NCI-H2081 treated with DMSO at 0.1 percent for 48 hours (cell line): ENCODE measurements at places on chromosomes 2 and 18.

DNA sequence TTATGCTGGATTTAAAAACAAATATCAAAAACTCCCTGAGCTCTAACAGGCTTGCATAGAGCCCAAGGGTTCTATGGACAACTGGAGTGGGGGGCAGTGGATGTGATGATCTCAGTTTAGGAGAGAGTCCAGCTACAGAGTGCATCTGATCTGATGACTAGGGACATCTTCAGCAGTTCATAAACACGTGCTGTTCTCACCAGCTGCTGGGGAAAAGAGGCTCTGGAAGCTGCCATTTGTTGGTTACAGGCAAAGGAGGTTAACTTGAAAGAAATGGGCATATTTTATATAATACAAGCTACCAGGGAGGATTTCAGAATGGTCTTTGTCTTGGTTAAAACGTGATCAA, 36.0 kb upstream of the ZNF396 start:
- DNase-seq = no peak

DNA sequence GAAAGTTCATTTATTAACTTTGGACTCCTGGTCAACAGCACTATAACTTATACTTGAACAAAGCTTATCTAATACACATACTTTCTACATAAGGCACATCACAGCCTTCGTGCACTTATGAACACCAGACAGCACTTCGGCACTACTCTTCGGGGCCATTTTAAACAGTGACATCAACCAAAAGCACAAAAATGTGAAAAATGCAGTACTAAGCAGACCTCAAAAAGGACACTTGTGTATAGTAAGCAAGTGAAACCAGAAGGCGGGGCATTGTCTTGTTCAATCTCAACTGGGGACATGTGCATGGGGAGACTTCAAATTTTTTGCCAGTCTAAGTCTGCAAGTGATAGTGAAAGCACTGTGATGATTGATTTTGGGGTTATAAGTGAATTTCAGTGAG, 163.0 kb downstream of the NCKAP5 start:
- no peak for DNase-seq

- no peak for DNase-seq
Measured at GRCh38 chr2:142052220-142052863, 78.5 kb downstream of the LRP1B start.

DNA sequence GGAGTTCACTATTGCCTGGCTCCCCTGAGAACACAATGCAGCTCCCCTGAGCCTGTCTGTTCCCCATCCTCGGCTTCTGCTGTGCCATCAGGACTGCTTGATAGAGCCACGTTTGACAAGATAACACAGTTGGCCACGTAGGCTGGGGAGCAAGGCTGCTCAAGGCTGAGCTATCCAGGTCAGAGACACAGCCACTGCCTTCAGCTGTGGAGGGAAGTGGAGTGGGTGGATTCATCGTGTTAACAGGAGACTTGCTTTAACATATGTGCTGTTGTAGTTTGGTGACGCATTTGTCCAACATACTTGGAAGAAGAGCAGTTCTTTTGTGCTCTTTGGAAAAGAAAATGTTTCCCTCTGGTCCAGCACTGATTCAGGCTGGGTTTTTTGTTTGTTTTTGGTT, 68.8 kb downstream of the WDSUB1 start:
- DNase-seq = no peak

DNA sequence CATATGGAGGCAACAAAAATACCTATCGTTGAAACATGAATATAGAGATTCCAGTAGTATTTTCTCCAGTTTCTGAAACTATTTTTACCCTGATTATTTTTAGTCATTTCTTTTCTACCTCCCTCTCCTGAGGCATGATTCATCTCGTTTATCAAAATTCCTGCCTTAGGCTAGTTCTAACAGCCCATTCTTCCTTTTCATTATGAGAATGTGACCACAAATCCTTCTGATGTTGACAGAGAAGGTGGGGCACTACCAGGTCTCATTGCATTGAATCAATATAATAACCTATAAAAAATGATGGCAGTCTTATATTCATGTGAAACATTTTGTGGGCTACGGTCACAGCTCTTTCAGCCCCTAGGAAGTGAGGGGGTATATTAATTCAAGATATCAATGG, 406.5 kb upstream of the UBE2E3 start:
- DNase-seq = no peak

DNA sequence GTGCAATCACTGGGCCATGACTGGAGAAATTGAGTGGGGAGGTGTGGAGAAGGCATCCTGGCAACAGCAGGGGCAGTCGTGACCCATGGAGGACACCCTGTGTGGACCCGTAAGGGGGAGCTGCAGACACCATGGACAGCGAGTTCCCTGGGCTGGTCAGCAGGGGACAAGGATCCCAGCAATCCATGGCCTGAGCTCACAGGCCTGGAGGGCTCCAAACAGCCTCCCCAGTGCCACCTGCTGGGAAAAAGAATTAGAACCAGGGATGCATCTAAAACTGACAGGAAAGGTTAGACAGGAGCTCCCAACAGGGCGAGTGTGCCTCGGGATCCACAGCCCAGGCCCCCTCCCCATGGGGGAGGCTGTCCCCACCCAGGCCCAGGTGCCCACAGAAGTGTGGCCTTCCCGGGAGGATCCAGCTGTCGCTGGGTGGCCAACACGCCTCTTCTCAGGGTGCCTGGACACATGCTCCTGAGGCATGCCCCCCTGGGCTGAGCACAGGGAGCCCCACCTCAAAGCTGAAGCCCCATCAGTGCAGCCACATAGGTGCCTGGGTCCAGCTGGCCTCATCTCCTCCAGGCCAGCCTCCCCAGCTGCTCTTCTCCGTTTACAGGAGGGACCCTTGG, 20.5 kb upstream of the KIF1A start:
- DNase-seq = no peak

- DNase-seq = no peak
Measured at GRCh38 chr2:17533546-17533945, 7.0 kb upstream of the VSNL1 start.

- DNase-seq = no peak
Measured at GRCh38 chr2:45952591-45952990, 301.1 kb downstream of the PRKCE start.

- DNase-seq = no peak
Measured at GRCh38 chr2:156810094-156810493, 373.9 kb downstream of the GPD2 start.

DNA sequence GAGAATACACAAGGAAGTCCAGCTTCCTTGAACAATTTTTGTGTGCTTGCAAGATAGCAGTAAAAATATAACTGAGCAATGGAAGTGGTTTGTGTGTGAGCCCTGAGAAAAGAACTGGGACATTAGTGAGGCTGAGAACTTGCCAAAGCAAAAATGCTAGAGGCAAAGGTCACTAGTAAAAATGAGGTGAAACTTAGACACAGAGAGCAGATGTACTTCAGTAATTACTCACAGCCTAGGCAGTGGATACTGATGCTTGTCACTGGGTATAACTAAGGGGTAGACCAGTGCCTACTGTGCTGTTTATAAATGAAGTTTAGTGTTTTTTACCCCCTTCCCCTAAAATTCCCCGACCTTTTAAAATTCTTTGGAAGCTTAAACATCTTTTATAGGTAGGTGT, 450.1 kb downstream of the LPIN1 start:
- no peak for DNase-seq

GRCh38 chr2:174691201-174691779, 73.0 kb downstream of the CHRNA1 start:
- no peak for DNase-seq

GRCh38 chr2:13660231-13660630, 943.5 kb downstream of the TRIB2 start:
- no peak for DNase-seq

- DNase-seq = no peak
Measured at GRCh38 chr2:239257511-239257937, 143.3 kb downstream of the HDAC4 start.

DNA sequence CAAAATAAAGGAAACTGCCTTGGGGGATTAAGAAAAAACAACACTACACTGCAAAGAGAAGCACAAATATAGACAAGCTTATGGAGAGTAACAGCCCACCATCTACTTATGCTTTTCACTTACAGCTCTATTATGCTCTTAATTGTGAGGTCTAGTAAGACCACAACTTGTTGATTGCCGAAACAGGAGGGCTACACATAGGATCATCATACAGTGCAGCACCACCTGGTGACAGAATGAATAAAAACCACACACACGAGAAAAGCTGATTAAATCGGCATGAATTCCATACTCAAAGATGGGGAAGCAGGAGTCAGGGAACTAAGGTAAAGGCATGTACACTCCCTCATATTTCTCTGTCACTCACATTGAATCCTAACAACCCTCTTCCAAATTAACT, 259.2 kb downstream of the IKZF2 start:
- no peak for DNase-seq

DNA sequence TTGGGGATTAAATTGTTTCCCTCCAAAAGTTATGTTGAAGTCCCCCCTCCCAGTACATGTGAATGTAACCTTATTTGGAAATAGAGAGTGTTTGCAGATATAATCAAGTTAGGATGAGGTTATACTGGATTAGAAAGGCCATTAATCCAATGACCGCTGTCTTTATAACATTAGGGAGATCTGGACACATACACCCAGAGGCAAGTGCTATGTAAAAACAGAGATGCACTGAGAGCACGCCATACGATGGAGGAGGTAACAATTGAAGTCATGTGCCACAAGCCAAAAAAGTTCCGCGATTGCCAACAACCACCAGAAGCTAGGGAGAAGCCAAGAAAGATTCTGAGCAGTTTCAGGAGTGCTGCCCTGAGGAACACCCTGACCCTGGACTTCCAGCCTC, 153.3 kb downstream of the RNF144A start:
- DNase-seq = no peak

- DNase-seq = no peak
Measured at GRCh38 chr2:26907416-26907815, 59.5 kb downstream of the DPYSL5 start.

DNA sequence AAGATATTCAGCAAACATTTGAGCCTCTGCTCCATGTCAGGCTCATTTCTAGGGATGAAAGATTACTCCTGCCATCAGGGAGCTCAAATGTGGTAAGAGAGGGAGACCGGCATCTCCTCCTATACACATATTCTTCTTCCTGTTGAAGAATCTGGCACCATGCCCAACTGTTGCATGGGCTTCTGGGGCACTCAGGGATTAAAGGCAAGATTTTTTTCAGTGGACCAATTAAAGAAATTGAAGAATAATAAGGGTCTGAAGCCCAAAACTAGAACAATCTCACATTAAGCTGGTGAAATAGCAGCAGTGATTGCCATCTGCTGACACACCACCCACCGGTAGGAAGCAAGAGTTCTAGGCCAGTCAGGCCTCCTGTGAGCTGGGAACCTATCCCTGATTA, 145.4 kb upstream of the LYPD6 start:
- DNase-seq = no peak

GRCh38 chr18:9135081-9135911, 1.3 kb upstream of the ANKRD12 start:
- no peak for DNase-seq

DNA sequence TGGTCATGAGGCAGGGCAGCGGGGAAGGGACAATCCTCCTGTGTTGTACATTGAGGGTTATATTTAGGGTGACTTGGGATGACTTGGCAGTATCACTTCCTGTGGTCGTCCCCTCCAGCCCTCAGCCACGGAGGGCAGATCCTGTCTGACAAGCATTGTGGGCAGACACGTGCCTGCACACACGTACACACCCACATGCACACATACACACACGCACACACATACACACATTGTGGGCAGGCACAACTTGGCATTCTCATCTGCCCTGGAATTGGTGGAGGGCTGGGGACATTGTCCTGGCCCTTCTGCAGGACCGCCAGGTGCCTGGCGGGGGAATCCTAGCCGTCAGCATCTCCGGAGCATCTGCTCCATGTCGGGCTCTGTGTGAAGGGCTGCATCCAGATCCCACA, 47.6 kb downstream of the ODC1 start:
- no peak for DNase-seq

DNA sequence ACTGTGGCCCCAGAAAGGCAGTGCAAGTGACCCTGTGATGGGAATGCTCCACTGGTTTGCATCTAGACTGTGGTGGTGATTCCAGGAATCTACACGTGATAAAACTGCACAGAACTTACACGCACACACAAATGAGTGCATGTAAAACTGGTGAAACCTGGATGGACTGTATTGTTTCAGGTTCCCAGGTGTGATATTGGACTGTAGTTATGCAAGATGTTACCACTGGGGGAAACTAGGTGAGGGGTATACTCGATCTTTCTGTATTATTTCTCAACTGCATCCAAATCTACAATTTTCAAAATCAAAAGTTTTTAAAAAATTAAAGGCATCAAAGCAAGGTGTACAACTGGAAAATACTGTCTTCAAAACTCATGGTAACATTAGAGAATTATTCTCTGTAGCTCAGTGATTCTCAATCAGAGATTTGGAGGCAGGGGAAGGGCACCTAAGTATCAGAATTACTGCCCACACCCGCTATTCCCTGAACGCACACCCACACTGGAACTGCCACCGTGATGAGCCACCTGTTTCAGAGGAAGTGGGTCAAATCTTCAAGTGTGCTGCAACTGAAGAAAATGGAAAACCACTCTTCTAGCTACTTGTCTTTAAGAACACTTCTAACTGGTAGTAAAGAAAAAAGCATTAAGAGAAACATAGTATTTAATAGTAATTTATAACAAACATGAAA, 26.7 kb downstream of the PTPN2 start:
- DNase-seq = no peak

GRCh38 chr18:63331105-63331504, 11.5 kb upstream of the BCL2 start:
- no peak for DNase-seq
